ENCODE measurements at places on chromosomes 12 and 14.

DNA sequence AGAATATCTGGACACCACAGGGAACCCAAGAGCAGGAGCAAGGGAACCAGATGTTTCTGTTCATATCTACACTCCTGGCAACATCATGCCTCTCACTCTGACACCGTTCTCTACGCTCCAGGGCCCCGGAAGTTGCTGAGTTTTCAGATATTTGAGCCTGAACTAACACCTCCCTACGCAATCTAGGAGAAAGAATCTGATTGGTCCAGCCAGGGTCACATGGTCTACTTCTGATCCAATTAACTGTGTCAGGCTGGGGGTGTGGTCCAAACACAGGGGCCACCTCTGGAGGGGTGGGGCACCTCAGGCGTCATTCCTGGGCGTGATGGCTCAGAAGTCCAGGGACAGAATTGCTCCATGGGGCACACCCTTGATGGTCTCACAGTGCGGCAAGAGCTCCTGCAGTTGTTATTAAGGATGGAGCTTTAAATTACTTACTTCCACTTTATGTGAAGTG is 165.5 kb downstream of the PTPN11 start:
- ATAC-seq = no peak

DNA sequence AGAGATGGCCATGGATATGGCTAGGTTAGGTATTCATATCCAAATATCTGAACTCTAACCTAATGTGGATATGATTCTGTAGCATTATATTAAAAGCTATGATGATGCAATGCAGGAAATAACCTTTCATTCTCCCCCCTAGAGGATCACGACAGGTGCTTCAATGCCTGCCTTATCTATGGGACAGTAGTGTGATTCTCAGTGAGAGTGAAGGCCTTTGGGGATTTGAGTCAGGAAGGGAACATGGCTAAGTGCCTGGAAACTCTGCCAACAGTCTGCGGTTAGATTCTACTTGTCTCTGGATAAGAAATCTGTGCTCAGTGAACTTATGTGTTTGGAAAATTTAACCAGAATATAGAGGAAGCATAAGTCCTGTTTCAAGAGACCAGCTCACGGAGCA is 81.8 kb downstream of the SLC38A1 start:
- no peak for ATAC-seq

DNA sequence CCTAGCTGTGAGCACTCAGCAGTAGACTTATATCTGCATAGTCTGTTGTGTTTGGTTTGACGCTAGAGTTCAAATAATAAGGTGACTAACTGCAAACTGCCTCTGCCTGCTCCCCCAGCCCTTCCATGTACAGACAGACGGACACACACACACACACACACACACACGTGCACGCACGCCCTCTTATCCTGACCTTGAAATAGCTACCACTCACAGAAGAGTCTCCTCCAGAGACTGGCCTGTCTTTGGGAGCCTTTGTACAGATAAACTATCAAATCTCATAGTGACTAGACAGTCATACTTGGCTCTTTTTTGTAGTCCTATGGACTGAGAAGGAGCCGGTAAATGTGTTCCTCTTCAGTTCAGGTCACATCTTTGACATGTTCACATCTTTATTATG is 158.4 kb downstream of the FBXL14 start:
- no peak for ATAC-seq

DNA sequence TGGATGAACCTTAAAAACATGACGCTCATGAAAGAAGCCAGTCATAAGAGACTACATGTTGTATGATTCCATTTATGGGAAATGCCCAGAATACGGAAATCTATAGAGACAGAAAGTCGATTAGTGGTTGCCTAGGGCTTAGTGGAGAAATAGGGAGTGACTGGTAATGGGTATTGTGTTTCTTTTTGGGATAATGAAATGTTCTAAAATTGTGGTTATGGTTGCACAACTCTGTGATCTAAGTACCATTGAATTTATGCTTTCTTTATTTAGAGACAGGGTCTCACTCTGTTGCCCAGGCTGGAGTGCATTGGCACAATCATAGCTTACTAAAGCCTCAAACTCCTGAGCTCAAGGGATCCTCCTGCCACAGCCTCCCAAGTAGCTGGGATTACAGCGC is 8.0 kb downstream of the RBMS2 start:
- no peak for ATAC-seq

DNA sequence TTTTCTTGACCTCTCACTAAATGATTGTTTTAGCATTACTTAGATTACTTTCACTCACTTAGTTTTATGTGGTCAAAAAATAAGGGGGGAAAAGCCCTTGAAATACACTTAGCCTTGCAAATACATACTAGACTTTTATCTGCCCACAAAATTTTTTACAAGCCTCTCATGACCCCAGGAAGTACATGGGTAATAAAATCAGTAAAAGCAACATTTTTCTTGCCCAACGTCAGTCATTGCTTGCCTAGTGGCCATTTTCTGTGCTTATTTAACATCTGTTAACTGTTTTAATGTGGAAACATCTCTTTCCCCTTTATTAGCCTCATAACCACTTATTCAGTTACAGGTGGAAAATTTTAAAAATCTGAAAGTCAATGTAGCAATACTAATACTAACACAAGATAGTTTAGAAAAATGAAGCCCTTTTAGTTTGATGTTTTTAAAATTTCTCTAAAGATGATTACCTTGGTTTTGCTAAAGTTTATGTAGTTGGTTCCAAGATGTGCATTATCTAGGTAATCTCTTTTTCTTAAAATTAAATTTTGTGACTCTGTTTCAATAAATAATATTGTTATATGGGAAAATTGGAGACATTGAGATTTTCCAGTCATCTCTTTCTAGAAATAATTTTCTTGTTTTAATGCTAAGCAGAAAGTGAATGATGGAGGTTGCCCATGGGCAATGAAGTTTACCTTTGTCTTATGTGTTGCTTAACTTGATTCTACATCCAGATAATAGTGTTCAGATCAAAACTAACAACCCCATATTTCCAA is 175.5 kb downstream of the TMTC2 start:
- no peak for ATAC-seq
